ENCODE measurements at places on chromosomes 7 and 10. TPM values are rescaled to one million over a fixed set of nuclear protein-coding genes. Genes with fewer than 3 reads are reported as not detected.

The PPP1R3C gene
- total RNA-seq = 9.9 TPM

The PDGFA gene
- total RNA-seq = 74.0 TPM

The LLCFC1 gene
- not detected for total RNA-seq

The PLAU gene
- 5.1 TPM for total RNA-seq

The TMEM176B gene
- total RNA-seq = 2.3 TPM

The IKZF1 gene
- 1.7 TPM for total RNA-seq

The CFAP58 gene
- total RNA-seq = 1.1 TPM
